ENCODE measurements at places on chromosomes 3 and 15.

- DNase-seq = no peak
Measured at GRCh38 chr3:151581035-151581434, 120.2 kb upstream of the IGSF10 start.

DNA sequence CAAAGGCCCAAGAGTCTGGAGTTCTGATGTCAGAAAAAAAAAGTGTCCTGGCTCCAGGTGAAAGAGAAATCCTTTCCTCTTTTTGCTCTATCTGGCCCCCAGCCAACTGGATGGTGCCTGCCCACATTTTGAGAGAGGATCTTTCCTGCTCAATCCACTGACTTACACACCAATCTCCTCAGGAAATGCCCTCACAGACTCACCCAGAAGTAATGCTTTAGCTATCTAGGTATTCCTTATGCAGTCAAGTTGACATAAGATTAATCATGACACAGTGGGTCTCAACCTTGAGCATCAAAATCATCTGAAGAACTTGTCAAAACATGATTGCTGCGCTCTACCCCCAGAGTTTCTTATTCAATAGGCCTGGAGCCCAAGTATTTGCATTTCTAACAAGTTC lies 31.2 kb downstream of the STRIT1 start:
- DNase-seq = no peak

- DNase-seq = no peak
Measured at GRCh38 chr3:119211803-119212202, 28.9 kb downstream of the B4GALT4 start.

DNA sequence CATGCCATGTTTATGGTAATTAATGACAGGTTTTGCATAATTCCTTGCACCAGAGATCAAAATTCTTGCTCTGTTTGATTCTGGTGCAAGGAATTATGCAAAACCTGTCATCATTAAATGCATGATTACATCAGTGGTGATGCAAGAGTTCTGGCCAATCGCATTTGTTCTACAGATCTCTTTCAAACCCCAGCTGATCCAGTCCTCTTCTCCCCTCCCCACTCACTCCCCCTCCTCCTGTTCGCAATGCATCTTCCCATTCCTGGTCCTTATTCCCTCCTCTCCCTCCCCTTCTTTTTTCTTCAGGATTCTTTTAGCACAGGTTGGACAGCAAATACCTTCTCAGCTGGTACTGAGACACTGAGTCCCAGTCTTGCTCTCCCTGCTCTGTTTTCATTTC lies 82.1 kb downstream of the GABRB3 start:
- DNase-seq = no peak

DNA sequence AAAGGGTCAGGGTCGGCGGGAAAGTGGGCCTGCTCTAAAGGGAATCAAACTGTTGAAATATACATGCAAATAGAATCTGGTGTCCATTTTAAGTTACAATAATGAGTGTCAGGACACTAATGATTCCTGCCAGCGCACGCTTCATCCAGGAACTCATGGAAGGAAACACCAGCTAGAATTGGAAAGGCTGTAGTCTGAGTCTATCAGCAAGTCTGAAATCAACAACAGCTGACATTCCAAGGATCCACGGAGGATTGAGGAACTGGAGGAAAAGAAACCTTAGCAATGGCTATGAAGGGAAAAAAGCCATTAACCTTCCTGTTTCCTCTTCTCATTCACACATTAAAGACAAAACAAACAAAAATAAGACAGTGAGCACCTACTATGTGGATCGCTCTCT lies 1063.1 kb downstream of the NTRK3 start:
- DNase-seq = no peak

GRCh38 chr15:40155270-40155910 lies 5.5 kb upstream of the BUB1B start:
- DNase-seq = no peak

DNA sequence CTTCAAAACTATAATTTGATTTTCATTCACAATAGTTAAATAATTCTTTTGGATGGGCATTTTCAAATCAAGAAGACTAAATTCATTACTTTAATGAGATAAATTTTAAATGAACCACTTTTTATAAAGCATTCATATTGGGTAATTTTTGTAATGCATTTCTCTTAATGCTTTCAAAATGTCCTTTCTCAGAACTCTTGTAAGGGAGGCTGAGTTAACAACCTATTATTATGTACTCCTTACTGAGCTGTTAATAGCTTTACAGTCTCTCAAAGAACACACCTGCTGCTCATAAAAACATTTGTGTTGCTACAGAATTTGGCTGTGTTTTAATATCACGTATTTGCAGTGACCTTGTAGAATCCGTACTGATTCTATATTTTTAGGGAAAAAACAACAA lies 334.0 kb upstream of the ARL6 start:
- DNase-seq = no peak

GRCh38 chr3:146903927-146904326 lies 298.8 kb upstream of the PLSCR5 start:
- DNase-seq = no peak

GRCh38 chr3:55288657-55289056 lies 198.4 kb downstream of the WNT5A start:
- DNase-seq = no peak

GRCh38 chr3:148648685-148649352 lies 48.9 kb upstream of the AGTR1 start:
- no peak for DNase-seq

GRCh38 chr15:46461416-46461815 lies 826.6 kb downstream of the SQOR start:
- no peak for DNase-seq

DNA sequence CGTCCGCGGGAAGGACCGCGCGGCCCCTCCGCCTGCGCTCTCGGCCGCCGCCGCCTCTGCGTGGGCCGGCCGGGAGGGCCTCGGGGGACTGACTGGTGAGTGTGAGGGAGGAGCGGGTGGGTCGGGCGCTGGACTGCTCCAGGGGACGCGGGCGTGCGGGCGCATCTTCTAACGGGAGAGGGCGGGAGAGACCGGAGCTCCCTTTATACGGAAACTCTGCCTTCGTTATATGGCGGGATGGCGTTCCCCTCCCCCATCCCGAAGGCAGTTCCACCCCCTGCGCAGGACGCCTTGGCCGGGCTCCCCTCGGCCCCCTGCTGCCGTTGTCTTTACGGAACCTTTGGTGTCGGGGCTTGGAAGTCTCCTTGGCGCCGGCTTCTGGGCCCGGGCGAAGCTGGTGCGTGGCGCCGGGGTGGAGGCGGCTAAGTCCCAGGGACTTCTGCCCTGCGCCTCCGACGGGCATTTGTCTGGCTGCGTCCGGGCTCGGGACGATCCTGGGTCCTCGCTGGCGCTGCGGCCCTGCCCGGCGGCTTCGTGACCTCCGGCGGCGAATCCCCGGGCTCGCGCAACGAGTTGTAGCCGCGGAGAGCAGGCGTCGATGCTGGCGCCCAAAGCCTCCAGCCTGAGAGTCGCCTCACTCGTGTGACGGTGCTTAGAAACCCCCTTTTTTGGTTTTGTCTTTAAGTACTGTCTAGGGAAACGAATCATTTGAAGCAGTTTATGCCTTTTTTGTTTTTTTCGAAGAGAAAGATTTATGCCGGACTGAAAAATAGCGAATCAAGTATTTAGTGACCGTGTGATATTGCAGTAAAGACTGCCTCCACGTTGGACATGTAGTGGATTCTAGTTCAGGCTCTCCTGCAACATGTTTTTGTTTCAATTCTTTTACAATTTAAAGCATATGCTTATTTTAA lies 623 bp downstream of the ZNF639 start:
- DNase-seq = peak; percentile 49

GRCh38 chr3:69081583-69082262 lies 1.6 kb upstream of the UBA3 start:
- no peak for DNase-seq

GRCh38 chr15:51737522-51738305 lies at the start of gene LYSMD2:
Gene LYSMD2, minus strand, starts transcription at chr15:51737655. Its CDS starts 33 bp downstream, at chr15:51737622.
- DNase-seq = peak; percentile 52

- no peak for DNase-seq
Measured at GRCh38 chr3:121836064-121836463, 1.1 kb downstream of the EAF2 start.

DNA sequence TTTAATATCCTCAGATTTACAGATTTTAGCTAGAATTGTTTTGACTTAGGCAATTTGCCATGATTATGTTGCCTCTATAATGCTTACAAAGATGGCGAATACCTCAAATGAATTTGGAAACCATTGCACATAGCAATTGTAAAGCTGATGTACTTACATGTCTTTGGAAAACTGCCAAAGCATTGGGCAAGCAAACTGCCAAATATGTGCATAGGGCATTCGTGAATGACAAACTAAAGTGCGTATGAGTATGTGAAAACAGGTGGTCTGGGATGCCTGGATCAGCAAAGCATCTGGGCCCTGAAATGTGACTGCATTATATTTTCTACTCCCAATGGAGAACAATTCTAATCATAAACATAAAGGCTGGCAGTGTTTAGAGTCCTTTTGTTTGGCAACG lies 445.3 kb upstream of the ROBO1 start:
- DNase-seq = no peak

DNA sequence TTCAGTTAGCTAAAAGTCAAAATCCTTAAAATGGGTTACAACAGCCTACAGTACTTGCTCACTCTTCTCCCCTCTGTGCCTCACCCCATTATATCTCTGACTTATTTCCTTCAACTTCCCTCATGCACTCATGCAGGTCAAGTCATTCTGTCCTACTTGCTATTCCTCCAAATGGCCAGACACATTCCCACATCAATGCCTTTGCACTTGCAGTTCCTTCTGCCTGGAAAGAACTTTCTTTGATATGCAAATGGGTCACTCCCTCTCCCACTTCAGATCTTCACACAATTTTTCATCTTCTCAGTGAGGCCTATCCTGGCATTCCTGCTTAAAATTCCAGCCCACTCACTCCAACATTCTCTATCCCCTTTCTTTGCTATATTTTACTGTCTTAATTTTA lies 547.2 kb upstream of the TGFBR2 start:
- DNase-seq = no peak

DNA sequence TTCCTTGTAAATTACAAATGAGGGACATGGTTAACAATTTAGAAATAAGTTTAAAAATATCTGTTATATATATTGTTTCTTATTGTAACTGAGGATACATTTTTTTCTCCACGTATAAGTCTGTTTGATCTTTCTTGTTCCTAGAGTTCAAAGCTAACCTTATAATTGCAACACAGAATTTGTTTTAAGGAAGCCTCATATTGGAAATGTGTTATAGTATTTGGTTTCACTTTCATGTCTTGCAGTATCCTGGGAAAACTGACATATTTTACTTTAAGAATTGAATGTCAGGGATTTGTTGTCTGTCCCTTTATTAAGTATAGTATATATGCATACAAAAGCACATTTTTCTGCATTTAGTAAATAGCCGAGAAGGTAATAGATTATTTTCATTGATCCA lies 23.5 kb upstream of the NIT2 start:
- no peak for DNase-seq

- DNase-seq = no peak
Measured at GRCh38 chr3:108863799-108864135, 41.2 kb downstream of the TRAT1 start.

DNA sequence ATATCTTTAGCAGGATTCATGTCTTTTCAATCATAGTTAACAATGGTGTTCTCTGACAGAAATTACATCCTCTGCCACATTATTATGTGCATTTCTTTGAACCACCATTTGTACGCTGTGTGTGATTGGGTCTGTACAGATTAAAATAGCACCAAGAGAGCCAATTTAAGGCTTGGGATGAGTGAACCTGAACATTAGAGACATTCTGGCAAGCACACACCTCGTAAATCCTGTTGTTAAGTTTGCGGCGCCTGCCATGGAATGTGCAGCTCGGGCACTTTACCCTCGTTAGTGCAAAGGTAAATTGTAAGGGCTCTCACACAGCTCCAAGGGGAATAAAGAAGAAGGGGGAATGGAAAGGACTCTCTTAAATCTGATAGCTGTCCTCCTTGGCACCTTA lies 482.4 kb upstream of the DPPA4 start:
- DNase-seq = no peak

GRCh38 chr3:128063865-128064264 lies 11.6 kb downstream of the SEC61A1 start:
- no peak for DNase-seq

GRCh38 chr15:37679627-37680026 lies 254.8 kb upstream of the TMCO5A start:
- no peak for DNase-seq

GRCh38 chr3:170274641-170275040 lies 52.4 kb downstream of the PRKCI start:
- no peak for DNase-seq

DNA sequence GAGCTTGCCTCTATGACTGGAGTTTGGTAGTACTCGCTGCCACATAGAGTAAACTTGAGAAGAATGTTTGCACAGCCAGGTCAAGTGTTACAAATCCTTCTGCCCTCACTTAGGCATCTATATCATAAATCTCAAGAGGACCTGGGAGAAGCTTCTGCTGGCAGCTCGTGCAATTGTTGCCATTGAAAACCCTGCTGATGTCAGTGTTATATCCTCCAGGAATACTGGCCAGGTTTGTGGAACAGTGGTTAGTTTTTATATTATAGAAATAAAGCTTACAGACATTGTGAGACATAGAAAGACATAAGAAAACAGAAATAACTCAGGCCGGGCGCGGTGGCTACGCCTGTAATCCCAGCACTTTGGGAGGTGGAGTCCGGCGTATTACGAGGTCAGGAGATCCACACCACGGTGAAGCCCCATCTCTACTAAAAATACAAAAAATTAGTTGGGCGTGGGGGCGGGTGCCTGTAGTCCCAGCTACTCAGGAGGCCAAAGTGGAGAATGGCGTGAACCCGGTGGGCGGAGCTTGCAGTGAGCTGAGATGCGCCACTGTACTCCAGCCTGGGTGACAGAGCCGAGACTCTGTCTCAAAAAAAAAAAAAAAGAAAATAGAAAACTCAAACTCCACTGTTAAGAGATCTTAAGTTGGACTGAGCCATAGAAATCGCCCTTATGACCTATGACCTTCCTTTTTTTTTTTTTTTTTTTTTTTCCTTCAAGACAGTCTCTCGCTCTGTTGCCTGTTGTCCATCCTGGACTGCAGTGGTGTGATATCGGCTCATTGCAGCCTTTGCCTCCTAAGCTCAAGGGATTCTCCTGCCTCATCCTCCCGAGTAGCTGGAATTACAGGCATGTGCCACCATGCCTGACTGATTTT lies 2.2 kb downstream of the RPSA start:
- no peak for DNase-seq

DNA sequence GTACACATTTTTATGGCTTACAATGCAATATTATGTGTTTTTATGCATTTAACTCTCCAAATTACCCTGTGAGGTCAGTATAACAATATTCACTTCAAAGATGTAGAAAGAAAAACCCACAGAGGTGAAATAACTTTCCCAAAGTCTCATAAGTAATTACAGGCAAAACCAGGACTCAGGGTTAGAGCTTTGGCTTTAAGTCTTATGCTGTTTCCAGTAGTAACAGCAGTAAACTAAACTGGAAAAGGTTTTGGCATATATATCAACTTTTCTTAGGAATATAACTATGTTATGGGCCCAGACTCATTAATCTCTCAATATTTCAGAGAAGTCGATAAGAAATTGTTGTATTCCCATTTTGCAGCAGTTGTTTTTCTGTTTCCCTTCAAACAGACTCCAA lies 206.3 kb upstream of the KCNMB2 start:
- no peak for DNase-seq

GRCh38 chr3:151430821-151431484 lies 29.9 kb downstream of the IGSF10 start:
- no peak for DNase-seq

Measured in GM12892 (cell line).